NCI-H2171 (cell line): ENCODE measurements at places on chromosomes 16 and 17.

GRCh38 chr17:336110-337021 lies 16.2 kb downstream of the RPH3AL start:
- DNase-seq, result peak; percentile 80

- DNase-seq, result no peak
Observed at GRCh38 chr17:55563363-55563762, 52.1 kb upstream of the SMIM36 start.

DNA sequence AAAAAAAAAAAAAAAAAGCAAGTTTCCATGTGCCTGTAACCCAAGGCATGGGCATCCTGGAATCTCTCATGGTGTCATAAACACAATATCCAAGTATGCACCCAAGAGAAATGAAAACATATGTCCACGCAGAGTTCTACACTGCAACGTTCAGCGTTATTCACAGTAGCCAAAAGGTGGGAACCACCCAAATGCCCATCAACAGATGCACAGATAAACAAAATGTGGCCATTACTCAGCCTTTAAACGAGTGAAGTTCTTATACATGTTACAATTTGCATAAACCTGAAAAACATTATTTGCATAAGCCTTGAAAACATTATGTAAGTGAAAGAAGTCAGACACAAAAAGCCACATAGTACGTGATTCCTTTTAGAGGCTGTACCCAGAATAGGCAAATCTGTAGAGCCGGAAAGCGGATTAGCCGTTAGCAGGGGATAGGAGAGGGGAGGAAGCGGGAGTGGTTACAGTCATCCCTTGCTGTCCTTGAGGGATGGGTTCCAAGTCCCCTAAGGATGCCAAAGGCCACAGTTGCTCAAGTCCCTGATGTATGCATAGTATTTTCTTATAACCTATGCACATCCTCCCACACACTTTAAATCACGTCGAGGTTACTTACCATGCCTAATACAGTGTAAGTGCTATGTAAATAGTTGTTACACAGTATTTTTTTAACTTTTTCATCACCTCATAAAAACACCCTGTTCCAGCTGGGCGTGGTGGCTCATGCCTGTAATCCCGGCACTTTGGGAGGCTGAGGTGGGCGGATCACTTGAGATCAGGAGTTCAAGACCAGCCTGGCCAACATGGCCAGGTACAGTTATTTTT lies 47.3 kb upstream of the DNAH17 start:
- DNase-seq, result no peak

DNA sequence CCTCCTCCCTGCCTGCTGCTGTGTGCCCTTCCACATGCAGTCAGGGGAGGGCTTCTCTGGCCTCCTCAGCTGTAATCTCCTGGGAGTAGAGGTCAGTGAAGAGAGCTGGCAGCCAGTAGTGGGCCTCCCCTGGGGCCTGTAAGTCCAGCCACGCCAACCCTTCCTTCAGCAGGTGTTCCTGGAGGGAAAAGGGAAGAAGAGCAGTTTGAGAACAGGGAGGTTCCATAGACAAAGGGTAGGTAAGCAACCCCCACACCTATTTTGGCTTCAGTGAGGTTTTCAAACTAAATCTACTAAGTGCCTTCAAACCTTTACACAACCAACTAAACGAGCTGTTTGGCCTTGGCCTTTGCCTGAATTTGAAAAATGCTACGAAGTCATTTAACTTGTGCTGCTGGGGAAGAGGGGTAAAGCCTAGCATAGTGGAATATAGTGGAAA lies 14.2 kb downstream of the SNF8 start:
- no peak for DNase-seq

GRCh38 chr16:22077700-22078313 lies 14.5 kb upstream of the VWA3A start:
- DNase-seq, result peak; percentile 5

DNA sequence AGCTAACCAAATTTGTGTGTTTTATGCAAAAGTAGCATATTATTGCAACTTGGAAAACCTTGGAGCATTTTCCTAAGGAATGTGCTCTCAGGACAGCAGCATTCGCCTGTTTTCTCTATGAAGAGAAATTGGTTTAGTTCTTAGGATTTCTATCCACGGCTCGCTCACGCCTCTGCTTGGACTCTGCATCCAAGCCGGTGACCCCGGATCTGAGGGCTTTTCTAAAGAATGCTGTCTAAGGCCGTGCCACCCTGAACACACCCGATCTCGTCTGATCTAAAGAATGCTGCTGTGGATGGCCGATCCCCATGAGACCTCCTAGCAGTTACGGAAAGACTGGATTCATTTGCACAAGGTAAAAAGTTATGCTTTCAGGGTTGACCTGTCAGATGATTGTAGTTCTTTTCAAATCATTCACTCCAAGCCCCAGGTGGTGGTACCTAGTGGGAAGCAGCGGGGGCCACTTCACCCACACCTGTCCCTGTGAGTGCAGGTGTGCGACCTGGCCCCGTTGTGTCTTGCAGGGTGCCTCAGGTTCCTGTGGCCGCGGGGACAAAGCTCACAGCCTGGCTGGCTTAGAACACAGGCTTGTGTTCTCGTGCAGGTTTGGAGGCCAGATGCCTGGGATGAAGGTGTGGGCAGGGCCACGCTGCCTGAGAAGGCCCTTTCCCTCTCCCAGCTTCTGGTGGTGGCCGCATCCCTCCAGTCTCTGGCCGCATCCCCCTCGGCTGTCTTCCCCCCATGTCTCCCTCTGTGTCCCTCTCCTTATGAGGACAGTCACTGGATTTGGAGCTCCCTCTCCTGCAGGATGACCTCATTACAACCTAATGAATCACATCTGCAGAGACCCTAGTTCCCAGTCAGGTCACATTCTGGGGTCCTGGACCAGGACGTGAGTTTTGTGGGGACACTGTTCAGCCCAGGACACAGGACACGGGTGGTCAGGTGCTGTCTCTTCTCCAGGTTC lies 71.1 kb downstream of the BANP start:
- DNase-seq, result no peak

- DNase-seq, result no peak
Observed at GRCh38 chr16:31477220-31478216, 5.4 kb upstream of the SLC5A2 start.

GRCh38 chr16:55698946-55699345 lies 43.2 kb downstream of the SLC6A2 start:
- DNase-seq, result no peak
